ENCODE measurements at places on chromosomes 2 and 18.

GRCh38 chr2:228426502-228427216, 245.2 kb upstream of the SPHKAP start:
- no peak for DNase-seq

- no peak for DNase-seq
These were observed 58.1 kb downstream of the CLASP1 start for GRCh38 chr2:121591199-121591598.

DNA sequence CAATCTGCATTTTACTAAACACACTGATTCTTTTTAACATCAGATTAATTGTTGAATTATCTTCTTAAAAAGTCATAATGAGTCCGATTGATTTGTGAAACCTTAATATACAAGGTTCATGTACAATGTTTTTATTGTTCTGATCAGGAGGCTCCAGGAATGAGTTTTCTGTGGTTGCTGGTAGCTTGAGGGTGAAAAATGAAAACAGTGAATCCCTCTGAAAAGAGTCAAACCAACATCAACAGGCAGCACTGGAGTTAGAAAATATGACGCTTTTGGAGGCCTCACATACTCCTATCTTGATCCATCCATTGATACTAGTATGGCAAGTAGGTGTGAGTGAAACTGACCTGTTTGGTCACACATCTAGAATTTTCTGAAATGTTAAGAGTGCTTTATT, 216.3 kb upstream of the ETAA1 start:
- no peak for DNase-seq

DNA sequence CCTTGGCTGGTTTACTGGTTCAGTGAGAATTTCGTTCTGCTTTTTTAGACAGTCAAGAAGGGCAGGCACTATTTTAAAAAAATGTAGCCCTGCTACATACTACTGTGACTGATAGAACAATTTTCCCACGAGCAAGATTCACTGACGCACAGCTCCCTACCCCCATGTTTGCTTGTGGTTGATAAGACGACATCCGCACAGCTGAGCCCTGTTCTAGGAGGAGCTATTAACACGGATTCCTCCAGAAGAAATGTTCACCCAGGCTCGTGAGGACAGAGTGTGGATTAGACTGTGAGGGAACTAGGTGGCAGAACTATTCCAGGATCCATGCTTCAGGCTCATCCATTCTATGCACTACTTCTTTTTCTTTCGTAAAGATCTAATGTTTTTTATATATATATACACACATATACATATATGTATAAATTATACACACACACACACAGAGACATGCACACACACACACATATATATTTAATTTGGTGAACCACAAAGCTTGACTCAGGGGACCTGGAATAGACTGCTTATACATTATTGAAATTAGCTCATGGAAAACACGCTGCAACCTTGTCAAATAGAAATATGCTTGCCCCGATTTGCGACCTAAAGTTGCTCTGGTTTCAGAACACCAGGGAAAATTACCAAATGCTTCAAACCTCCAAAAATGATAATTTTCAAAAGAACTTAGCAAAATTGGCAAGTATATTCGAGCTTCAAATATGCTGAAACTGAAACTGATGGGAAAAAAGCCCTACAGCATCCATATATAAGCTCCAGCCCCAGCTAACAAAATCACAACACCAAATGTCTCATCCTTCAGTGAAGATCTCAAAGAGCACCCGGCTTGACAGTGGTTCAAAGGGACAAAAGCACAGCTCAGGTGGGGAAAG, 370.4 kb downstream of the SOCS6 start:
- no peak for DNase-seq

DNA sequence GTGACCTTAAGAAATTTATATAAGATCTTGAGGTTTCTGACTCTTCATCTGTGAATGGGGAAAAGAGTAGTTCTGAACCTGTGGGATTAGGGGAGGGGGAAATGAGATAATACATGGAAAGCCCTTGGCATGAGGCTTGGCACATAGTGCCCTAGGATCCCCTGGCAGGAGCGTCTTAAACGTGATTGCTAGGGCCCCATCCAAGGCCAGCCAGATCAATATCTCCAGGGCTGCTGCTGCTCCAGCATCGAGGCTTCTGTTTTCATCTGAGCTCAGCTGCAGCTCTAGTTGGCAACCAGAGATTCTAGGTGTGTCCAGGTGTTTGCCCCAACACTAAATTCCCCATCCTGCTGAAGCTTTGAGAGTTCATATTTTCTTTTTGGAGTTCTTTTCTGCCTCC, 71.0 kb downstream of the IL1R2 start:
- DNase-seq: no peak
